ENCODE measurements at places on chromosomes 6 and 20.

DNA sequence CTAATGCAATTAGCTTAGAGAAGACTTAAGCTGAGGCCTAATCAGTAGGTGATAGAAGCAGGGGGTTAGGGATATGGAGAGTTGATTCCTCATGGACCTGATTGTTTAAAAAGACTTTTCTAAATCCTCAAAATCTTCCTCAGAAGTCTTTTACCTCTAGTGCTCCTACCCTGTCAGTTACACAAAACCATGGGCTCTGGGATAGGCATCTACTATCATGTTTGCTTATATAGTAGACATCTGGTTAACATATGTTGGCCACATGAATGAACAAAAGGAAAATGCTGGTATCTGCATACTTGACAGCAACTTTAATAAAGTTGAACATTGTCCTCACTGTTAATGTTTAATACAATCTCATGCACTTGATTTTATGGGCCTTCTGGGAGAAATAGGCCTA is 61.5 kb upstream of the FKBP1C start:
- DNase-seq = no peak

GRCh38 chr6:139398658-139399057 is 24.2 kb upstream of the CITED2 start:
- DNase-seq = no peak

DNA sequence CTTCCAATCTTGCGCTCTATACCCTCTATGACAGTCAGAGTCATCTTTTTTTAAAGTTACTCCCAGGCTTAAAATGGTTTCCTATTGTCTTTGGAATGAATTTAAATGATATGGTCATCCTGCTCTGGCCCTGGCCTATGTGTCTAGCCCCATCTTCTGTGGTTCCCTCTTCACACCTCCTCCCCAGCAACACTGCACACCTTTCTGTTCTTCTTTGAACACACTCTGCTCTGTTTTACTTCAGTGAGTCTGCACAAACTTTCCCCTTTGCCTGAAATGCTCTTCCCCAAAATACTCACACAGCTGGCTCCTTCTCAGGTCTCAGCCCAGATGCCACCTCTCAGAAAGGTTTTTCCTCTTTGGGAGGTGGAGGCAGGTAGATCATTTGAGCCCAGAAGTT is 132.7 kb downstream of the FYN start:
- no peak for DNase-seq

- DNase-seq = peak; percentile 3
Observed at GRCh38 chr6:166768761-166769160, 141.7 kb upstream of the RPS6KA2 start.

GRCh38 chr6:152508477-152508876 is 128.7 kb downstream of the SYNE1 start:
- no peak for DNase-seq

GRCh38 chr6:1667012-1667804 is 57.5 kb downstream of the FOXC1 start:
- DNase-seq = no peak

GRCh38 chr6:33698494-33698893 is 13.0 kb downstream of the UQCC2 start:
- no peak for DNase-seq

DNA sequence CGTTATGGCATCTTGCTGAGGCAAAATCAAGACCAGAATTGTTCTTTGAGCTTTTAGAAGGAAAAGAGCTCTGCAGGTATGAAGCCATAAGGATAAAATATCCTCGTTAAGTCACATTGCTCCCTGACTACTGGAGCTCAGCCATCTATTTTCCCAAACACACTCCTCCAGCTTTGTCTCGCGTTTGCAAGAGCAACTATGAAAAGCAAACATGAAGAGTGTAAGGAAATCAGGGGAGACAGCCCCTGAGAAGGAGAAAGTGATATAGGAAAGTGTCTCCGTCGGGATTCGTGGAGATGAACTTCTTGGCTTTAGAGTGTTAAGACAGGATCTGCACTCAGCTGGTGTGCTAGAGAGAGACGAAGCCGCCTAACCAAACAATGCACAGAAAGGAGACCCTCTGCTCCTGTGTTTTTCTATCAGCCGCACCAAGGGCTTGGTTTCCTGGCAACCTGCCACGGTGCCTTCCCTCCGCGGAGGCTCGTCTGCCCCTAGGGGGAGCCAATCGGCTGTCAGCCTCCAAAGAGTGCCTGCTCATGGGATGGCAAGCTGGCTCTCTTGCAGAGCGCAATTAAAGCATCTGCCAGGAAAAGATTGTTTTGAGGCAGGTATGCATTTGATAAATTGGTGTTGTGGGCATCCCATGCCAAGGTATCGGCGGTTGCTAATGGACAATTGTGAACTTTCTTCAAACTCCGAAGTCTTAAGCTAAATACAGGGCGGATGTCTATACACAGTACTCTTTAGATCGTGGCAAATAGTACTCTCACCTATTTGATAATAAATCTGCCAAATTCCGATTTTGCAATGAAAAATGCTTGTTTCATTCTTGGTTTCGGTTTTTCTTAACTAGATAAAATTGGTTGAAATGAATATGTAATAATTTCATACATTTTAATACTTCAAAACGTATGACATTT is 603.2 kb downstream of the RNF144B start:
- DNase-seq = peak; percentile 27

- no peak for DNase-seq
Observed at GRCh38 chr20:48008850-48009515, 223.7 kb upstream of the SULF2 start.

- DNase-seq = no peak
Observed at GRCh38 chr6:24419526-24419925, 16.8 kb downstream of the MRS2 start.

DNA sequence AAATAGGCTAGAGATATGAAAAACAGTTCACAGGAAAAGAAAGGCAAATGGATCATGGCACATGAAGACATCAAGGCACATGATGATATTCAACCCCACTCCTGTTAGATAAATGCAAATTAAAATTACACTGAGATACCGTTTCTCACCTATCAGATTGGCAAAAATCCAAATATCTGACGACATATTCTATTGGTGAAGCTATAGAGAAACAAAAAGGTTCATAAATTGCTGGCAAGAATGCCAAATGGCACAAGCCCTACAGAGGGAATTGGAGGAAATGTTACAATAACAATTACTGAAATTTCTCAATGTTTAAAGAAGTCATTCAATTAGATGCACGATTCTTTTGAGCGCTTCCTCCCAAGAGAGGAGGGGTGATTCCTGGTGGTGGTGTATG is 45.3 kb upstream of the DSN1 start:
- DNase-seq = no peak

GRCh38 chr6:88848870-88849269 is 114.5 kb downstream of the RNGTT start:
- no peak for DNase-seq

DNA sequence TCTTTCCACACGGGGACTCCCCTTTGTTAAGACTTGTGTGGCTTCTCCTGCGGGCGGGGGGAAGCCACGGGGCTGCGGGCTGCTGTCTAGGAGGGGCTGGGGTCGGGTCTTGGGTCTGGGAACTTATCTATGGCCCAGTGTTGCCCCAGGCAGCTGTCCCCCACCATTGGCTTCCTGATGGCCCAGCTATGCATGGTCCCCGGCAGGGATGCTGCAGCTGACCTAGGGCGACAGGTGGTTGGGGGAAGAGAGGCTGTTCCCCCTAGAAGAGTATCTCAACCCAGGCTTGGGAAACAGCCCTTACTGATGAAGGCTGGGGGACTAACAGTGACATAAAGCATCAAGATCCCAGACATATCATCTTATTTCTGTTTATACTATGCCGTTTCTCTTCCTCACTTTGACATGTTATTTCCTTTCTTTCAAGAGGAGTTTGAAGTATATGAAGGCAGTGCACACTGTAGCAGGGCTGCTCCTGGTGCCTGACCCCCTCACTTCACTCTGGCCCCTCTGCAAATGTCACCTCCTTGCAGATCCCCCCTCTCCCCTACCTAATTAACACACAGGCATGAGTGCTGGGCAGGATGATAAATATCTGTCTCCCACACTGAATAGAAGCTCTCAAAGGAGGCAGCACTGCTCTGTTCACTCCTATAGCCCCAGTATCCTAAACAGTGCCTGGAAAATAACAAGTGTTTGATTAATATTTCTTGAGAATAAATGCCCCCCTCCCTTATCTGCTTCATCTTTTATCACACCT is 87.0 kb downstream of the HIVEP2 start:
- peak; percentile 50 for DNase-seq

GRCh38 chr6:170464524-170464979 is 88.6 kb downstream of the PSMB1 start:
- no peak for DNase-seq

DNA sequence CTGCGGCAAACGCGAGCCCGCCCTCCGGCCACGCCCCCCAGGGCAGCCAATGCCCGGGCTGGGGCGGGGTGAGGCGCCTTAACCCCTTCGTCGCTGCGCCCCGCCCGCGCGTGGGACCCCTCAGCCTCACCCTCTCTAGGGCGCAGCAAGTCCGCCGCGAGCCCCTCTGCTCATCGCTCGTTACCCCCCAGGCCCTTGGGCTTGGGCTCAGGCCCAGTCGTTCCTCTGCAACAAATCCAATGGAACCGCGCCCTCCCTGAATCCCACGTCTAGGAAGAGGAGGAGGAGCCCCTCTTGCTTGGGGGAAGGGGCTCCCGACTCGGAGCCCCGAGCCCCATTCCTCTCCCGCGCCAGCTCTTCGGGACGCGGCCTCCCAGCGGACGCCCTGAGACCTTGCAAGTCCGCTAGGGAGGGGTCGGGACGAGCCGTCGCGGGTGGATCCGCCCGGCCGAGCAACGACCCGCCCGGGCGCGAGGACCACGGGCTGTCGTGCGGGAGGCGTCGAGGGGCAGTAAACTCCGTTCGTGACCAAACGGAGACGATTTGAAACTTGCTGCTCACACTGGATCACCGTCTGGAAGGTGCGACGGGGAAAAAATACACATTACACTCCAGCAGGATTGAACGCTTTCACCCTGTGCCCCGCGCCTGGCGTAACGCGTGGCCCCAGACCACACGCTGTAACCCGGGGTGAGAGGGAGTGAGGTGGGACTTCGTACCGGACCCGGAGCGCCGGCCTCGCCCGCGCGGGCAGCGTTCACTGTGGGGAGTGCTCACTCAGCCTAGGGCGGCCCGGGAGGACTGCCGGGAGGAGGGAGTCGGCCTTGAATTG is 477 bp upstream of the LZTS3 start:
- DNase-seq = peak; percentile 90

GRCh38 chr6:131490441-131490840 is 82.6 kb upstream of the ARG1 start:
- no peak for DNase-seq

- no peak for DNase-seq
Observed at GRCh38 chr20:62202083-62202395, 18.0 kb downstream of the HRH3 start.

GRCh38 chr20:60760256-60761000 is 491.6 kb upstream of the CDH4 start:
- no peak for DNase-seq

DNA sequence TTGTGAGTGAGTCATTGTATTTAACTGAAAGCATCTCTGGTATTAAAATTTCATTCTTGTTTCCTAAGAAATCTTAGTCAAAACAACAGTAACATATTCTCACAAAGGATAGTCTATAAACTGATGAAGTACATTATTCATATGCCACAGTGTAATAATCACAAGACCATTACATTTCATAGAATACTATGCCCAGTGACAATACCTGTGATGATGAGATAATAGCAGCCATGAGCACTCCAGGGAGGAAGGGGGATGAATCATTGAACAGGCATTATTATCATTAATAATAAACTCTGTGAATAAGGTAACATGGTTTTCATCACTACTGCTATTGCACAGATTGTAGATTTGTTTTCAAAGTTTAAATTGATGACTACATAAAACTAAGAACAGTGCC is 667.9 kb downstream of the EPM2A start:
- DNase-seq = no peak

GRCh38 chr6:138833816-138834539 is 38.1 kb downstream of the ECT2L start:
- no peak for DNase-seq

DNA sequence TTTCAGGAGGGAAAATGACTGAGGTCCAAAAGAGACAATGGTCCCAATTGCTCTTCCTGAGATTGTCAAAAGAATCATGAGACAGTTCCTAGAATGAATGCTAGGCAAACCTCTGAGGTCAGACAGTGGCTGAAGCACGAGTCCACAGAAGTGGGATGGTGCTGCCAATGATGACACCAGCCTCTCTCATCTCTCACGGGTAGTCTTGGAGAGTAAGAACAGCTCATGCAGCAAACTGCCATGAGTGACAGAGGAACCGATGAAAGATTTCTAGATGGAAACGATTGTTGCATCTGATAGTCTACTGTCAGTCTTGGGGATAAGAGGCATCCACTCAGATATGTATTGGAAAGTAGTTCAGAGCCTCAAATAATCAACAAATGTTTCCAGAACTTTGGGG is 188.7 kb downstream of the SLC24A3 start:
- DNase-seq = no peak

DNA sequence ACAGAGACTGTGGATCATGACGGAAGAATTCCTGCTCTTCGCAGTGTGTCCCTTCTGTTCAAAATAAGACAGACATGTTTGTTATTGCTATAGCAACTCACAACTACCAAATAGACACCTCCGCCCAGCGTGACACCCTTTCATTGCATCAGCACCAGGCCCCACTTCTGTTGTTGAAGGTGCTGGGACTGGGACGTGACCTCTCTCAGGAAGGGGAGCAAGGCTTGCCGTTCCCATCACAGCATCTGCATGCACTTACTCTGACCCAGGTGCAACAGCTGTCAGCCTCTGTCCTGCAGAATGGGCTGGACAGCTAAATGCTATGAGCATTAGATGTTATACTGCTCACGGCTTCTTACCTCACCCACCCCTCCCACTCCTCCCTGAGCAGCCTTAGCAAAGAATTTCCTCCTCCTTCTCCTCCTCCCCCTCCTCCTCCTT is 94.1 kb downstream of the DACT2 start:
- no peak for DNase-seq

- DNase-seq = no peak
Observed at GRCh38 chr6:11174242-11174611, 58.2 kb downstream of the NEDD9 start.

GRCh38 chr6:36692220-36692619 is 5.4 kb upstream of the RAB44 start:
- DNase-seq = peak; percentile 70

DNA sequence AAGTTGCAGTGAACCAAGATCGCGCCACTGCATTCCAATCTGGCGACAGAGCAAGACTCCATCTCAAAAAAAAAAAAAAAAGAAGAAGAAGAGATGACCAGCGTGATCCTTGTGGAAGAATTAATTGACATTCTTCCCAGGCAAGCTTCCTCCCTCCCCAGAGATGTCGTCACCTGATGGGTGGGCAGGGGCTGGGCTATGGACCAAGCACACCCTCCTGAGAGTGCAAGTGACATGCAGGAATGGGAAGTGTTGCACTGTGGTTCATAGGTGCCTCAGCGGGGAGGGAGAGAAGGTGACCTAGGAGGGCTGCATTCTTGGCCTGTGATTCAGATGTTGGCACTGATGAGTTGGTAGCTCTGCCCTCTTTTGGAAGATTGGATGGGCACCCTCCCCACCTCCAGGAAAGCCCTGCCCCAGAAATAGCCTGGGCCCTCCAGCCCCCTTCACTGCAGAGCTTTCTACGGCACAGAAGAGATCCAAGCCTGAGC is 37.8 kb downstream of the TAF8 start:
- DNase-seq = no peak

Measured in activated CD4-positive, alpha-beta T cell treated with anti-CD3 and anti-CD28 coated beads, Interleukin-2, amount 10 ng/mL, durations not matched to agents 7 days and 5 days (primary cell).